ENCODE measurements at places on chromosomes 1 and 21.

GRCh38 chr1:2480236-2480985 is 4.3 kb downstream of the PLCH2 start:
- no peak for DNase-seq

- no peak for DNase-seq
Measured at GRCh38 chr1:52045236-52045635, 9.8 kb downstream of the TXNDC12 start.

GRCh38 chr21:37060296-37060695 is 12.6 kb downstream of the PIGP start:
- no peak for DNase-seq

- DNase-seq, result no peak
Measured at GRCh38 chr1:89041119-89041641, 18.5 kb upstream of the GBP3 start.

DNA sequence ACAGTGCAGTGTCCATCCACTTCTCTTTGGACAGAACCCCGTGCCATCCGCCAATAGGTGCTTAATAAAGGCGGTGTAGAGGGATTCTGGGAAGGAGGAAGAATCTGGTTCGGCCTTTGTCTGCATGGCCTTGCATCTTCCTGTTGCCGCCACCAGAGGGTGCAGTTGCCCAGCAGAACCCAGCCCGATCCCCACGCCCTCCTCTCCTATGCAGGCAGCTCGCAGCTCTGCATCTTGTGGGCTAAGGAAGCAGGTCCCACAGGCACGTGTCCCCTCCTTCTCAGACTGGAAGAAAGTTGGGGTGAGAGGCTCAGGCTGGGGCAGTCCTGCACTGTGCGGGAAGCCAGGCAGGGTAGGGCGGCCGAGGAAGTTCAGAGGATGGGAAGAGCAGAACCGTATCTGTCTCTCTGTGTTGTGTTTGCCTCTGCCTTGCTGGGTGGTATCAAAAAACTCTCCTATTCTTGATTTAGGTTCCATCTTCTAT is 20.8 kb downstream of the NAV1 start:
- peak; percentile 42 for DNase-seq
